ENCODE measurements at places on chromosomes 5 and 9. TPM values are rescaled to one million over a fixed set of nuclear protein-coding genes. Genes with fewer than 3 reads are reported as not detected.

The ZBED3 gene
- 6.4 TPM for total RNA-seq

The HINT1 gene
- 102 TPM for total RNA-seq

The OGN gene
- total RNA-seq = 15.2 TPM

The CCDC152 gene
- total RNA-seq = 1.0 TPM

DNA sequence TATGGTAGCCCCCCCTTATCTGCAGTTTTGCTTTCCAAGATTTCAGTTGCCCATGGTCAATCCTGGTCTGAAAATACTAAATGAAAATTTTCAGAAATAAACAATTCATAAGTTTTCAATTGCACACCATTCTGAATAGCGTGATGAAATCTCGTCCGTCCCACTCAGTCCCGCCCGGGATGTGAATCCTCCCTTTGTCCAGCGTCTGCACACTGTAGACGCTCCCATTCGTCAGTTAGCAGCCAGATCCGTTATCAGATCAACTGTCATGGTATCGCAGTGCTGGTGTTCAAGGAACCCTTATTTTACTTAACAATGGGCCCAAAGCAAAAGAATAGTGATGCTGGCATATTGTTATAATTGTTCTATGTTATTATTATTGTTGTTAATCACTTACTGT is 98.6 kb downstream of the TMEM215 start:
- no peak for DNase-seq

DNA sequence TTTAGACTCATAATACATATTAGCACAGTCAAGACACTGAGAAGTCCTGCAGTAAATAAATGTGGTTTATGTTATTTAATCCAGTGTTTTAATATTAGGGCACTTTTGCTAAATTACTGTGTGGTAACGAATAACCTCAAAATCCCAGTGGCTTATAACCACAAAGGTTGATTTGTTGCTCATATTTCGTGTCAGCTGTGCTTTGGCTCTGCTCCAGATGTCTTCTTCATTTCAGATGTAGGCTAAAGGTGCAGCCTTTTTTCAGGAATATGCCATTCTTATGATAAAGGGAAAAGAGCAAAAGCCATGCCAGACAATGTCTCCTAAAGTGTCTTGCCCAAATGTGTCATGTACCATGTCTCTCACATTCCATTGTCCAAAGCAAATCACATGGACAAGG is 144.8 kb downstream of the BRINP1 start:
- no peak for DNase-seq

DNA sequence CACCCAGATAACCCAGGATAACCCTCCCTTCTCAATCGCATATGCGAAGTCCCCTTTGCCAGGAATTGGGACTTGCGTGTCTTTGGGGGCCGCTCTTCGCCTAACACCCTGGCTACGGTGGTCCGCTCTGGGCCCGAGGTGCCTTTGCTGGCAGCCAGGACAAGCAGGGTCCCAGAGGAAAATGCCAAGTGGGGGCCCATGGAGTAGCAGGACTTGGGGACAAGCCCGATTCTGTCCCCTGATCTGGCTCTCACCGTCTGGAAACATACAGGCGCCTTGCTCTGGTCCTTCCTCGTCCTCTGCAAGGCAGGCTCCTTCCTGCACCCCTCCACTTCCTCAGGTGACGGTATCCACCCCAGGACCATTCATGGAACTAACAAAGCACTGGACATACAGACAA is 78.1 kb upstream of the UNC5A start:
- DNase-seq = no peak

DNA sequence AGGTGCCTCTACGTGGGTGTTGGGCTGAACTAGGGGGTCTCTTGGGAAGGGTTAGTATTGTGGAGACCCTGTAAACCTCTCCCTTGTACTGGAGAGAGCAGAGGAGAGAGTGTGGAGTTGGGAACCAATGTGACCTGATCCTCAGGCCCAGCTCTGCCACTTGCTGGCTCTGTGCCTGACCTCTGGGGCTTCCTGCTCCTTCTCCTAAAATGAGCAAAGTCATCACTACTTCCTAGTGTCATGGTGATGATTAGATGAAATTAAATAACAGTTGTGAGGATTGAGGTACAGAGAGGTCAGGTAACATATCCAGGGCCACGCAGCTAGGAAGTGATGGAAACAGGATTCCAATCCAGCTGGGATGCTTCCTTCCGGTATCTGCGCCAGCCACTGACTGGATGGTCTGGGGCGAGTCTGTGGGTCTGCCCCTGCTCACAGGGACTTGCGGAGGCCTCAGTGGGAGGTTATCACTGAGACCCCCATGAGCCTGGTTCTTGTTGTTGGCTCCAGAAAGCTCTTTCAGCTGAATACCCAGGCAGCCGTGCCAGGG is 9.2 kb downstream of the GALNT10 start:
- DNase-seq = no peak

DNA sequence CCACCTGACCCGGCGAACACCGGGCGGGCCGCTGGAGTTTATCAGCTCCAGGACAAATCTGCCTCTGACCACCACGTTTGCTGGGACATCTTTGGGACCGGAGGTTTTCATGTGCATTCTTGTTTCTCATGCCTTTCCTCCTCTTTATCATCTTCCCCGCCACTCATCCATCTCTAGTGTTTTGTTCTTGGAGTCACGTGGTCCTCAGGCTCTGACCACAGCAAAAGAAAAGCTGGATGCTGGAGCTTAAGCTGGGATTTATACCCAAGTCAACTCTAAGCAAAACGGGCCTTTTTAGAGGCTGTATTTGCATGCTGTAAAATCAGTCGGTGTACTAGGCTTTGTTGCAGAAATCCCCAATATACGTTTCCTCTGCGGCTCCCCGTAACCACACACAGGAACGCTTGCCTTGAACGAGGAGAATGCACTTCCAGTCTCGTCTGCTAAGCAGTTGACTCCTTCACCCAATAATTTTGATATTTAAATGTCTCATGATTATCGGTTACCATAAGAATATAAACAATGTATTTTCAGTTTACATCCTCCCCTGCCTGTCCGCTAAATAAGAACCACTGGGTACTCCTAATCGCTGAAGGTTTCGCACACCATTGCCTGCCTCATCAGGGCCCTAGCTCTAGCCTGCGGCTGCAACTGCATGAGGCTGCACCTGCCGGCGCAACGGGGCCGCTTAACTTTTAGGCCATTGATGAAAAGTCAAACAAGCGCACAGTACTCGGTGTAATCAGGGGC is 560 bp upstream of the NDUFS6 start:
- no peak for DNase-seq

GRCh38 chr5:135443161-135443960 is 3.8 kb downstream of the DCANP1 start:
- peak; percentile 47 for DNase-seq

DNA sequence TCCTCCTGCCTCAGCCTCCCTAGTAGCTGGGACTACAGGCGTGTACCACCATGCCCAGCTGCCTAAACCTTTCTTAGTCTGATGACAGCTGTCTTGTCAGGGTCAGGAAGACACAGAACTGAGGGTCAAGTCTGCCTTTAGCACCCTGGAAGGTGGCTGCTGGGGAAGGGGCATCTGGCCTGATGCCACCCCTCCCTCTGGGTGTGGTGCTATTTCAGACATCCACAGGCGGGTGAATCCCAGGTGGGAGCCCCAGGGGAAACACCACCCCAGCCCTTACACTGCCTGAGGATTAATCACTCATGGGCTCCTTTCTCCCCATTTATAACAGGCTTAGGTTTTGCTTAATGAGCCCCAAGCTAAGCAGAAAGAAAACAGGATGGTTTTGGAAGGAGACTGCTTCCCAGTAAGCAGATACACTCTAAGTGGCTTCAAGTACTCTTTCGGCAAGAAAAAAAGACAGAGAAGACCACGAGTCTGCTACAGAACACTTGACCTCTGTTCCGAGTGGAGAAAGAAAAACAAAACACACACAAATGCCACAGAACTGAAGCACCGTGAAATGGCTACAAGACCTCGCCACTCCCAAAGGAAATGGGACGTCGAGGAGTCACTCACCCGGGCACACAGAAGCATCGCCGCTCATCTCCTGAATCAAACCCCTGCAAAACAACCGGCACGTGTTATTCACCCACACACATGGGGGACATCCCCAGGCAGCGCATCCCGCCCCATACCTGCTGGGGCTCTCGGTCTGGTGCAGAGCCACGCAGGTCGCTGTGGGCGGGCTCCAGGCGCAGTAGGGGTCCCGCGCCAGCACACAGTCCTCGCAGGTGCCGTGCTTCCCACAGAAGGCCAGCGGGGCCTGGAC is 62.4 kb downstream of the SECISBP2 start:
- no peak for DNase-seq

DNA sequence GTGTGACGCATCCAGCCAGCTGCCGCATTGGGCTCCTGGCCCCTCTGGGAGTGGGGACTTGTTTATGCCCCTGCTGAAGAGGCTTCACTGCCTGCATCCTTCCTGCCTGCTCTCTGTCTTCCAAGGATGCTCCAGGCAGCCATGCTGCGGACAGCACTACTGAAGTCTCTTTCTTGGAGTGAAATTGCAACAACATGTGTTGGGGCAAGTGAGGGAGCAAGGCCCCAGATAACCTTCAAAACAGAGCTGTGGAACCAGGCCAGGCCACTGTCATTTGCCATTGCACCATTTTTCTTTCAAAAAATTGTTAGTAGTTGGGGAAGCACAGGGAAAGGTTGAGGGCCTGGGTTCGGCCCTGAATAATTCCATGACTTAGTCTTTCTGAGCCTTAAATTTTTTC is 169.6 kb upstream of the ADRA1B start:
- DNase-seq = no peak

- DNase-seq = no peak
These were observed 938 bp downstream of the NINJ1 start for GRCh38 chr9:93132946-93133680.

DNA sequence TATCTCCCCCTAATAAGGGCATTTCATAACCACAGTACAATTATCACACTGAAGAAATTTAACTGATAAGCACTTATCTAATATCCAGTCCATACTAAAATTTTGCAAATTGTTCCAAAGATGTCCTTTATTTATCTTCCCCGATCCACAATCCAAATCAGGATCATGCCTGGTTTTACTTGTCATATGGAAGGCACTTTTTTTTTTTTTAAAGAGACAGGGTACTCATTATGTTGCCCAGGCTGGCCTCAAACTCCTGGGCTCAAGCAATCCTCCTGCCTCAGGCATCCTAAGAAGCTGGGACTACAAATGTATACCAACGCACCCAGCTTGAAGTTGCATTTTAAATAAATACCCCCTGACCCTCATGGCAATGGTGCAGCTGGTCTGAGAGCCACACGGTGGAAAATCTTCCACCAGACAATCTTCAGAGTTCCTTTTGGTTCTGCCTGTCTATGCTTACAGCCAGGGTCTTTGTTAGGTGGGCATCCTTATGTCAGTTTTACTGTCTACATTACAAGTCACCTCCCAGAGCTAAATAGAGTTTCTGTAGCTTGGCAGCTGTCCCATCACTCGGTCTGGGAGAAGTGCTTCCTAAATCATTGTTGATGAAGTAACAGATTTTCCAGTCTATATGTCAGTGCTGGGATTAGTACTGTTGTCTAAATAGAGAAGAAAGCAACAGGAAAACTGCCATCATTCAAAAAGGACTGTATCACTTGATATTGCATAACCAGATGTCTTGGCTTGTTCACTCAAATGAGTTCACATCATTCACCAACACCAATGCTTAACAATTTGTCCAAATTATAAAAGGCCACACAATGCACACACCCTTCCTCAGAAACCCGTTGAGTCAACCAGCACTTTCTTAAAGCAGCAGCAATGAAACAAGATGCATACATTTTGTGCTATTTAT is 26.4 kb downstream of the PTPN3 start:
- no peak for DNase-seq

- no peak for DNase-seq
These were observed 9.3 kb upstream of the PFDN1 start for GRCh38 chr5:140312067-140312790.

GRCh38 chr5:80973027-80973426 is 12.9 kb downstream of the RASGRF2 start:
- DNase-seq = no peak

DNA sequence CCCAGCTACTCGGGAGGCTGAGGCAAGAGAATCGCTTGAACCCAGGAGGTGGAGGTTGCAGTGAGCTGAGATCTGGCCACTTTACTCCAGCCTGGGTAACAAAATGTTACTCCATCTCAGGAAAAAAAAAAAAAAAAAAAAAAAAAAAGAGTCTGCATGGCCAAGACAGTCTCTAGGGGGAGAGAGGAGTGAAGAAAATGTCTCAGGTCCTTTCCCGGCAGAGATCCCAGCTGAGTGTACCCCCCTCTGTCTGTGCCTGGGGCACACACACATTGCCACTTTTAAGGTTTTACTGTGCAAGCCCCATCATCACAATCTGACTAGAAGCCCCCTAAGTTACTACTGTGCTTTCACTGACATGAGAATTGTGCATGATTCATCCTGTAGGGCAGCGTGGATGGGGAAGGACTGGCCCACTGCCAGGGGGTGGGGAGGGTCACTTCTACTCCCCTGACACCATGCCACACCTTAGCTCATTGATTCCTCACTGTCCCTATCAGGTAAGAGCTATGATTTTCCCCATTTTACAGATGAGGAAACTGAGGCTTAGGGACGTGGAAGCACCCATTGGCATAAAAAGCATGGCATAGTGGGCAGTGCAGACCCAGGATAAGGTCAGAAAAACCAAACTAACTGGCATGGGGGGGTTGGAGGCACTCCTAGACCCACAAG is 102.3 kb upstream of the LARP1 start:
- DNase-seq = peak; percentile 51

- DNase-seq = no peak
These were observed 76.9 kb downstream of the IPO11 start for GRCh38 chr5:62489471-62489870.

DNA sequence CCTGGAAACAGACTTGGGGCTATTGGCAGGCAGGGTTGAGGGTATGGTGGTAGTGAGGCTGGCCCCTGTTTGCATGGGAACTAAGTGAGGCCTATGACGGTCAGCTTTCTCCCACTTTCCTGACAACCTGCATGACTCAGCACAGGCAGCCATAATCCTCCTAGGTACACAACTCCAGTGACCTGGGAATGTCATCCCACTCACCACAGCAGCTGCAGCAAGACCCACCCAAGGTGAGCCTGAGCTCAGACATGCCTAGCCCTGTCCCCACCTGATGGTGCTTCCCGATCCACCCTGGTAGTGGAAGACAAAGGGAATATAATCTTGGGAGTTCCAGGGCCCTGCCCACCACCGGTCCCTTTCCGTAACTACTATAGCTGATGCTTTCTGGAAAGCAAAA is 178.7 kb downstream of the NDUFS4 start:
- DNase-seq = no peak

GRCh38 chr9:129983891-129984290 is 59.1 kb downstream of the FNBP1 start:
- no peak for DNase-seq

- no peak for DNase-seq
These were observed 48.8 kb downstream of the TRPM3 start for GRCh38 chr9:71072587-71072986.

- DNase-seq = no peak
These were observed 3.9 kb downstream of the MLLT3 start for GRCh38 chr9:20618361-20618802.

All from cardiac septum (tissue), 1 donor.